Hepatocyte (in vitro differentiated cells): ENCODE measurements at places on chromosomes 5 and 9. TPM values are rescaled to one million over a fixed set of nuclear protein-coding genes. Genes with fewer than 3 reads are reported as not detected.

DNA sequence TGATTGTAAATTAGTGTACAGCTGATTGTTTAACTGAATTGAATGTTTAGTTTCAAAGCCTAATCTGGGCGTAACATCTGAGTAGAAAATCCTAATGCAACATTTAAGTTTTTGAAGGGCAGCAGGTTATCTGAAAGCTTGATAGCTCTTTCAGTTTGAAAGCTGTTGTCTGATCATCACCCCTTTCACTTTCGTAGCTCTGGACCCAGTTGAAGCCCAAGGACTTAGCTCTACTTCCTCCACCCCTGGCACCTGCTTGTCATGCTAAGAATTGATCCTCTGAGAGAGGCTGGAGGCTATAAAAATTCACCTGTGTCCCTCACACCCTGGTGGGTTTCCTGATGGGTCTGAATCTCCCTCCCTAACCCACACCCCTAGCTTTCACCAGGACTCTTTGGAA, 86.0 kb downstream of the ZFAND5 start:
- no peak for DNase-seq

DNA sequence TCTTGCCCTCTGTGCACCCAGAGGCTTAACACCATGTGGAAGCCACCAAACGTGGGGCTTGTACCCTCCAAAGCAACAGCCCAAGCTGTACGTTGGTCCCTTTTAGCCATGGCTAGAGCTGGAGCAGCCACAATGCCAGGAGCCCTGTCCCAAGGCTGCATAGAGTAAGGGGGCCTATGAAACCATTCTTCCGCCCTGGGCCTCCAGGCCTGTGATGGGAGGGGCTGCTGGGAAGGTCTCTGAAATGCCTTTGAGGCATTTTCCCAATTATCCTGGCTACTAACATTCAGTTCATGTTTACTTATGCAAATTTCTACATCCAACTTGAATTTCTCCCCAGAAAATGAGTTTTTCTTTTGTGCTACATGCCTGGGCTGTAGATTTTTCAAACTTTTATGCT, 33.8 kb downstream of the CHSY3 start:
- no peak for DNase-seq

EDIL3 gene
- 18.2 and 21.1 TPM in 2 replicates for polyA plus RNA-seq

FBP1 gene
- polyA plus RNA-seq, result 38.4 and 65.3 TPM in 2 replicates

DNA sequence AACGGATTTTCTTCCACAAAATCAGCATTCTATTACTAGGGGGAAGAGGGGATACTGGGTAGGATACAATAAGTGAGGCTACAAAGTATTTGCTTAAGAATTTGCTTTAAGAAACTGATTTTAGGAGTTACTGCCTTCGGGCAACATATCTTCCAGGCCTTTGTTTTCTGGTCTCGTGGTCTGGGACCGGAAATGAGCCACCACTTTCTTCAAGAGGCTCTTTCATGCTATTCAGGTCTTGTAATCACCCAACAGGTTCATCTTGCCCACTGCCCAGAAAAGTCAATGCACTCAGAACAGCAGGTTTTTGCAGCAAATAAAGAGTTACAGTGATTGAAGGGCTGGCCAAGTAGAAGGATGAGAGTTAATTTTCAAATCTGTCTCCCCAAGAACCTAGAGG, 6.6 kb upstream of the AOPEP start:
- no peak for DNase-seq

HSPA5 gene
- polyA plus RNA-seq, result 829 and 881 TPM in 2 replicates

DNA sequence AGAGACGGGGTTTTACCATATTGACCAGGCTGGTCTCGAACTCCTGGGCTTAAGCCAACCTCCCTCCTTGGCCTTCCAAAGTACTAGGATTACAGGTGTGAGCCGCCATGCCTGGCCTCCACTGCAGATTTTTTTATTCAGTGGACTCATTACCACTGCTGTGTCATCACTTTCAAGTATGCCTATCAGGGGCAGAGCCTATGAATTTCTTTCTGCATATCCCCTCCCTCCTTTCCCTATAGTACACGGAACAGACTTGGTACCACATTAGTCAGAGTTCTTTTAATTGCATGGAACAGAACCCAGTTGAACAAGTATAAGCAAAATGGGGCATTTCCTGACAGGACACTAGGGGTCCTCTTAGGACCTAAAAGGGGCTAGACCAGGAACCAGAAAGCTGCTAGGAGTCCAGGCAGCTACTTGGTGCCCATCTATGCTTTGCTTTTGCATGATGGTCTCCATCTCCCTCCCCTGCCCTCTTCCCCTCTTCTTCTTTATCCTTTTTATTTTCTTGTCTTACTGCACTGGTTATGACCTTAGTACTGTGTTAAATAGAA, 5.8 kb downstream of the BSPRY start:
- DNase-seq, result no peak

LOX gene
- polyA plus RNA-seq, result 216 and 238 TPM in 2 replicates

- no peak for DNase-seq
Measured at GRCh38 chr9:90970608-90971007, 169.0 kb downstream of the SYK start.

DNA sequence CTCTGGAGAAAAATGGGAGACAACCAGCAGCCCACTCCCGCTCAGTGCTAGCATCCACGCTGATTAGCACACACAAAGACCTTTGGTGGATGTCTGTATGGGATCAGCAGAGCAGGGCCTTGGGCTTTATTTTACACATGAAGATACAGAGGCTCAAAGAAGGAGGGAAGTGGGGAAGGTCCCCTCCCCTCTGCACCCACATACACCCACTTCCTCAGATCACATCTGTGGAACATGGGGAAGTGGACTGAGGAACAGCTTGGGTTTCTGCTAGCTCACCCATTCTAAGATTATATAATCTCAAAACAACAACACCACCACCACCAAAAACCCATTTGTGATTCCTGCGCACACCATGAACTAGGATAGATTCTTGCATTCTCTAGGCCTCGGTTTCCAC, 14.0 kb downstream of the GGTA1 start:
- no peak for DNase-seq

GRCh38 chr9:86807367-86807976, 139.8 kb downstream of the GAS1 start:
- peak; percentile 66 for DNase-seq

LPAR1 gene
- polyA plus RNA-seq, result 20.2 and 24.2 TPM in 2 replicates

DNA sequence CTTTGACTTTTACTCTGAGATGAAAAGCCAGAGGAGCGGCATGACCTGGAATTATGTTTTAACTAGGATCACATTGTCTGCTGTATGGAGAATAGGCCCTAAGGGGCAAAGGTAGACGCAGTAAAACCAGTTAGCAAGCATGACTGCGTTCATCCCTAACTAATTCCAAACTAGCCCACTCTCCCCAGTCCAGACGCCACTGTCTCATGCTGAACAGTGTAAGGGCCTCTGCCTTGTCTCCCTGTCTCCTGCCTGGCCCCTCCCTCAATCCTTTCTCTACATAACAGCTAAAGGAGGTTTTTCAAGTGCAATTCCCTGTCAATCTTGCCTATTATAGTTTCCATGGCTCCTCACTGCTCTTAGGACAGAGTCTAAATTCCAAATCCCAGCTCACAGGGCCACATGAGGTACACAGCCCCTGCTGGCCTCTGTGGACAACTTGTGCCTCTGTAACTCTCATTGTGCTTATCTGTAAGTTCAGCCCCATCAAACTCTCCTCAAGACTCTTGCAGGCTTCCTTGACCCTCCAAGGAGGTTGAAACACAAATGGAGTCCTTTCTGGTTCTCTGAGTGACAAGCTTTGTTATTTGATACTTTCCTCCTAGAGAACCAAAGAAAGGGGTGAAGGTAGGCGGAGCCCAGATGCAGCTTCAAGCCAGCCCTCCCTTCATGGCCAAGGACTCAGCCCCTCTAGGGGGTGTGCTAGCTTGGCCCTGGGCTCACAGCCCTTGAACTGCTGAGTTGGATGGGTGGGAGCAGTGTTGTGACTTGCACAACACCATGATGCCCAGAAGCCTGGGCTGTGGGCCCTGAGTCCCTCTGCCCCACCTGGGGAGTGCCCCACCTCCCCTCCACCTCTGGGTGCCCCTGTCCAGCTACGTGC, 16.0 kb upstream of the SLC22A4 start:
- DNase-seq, result peak; percentile 80

GRCh38 chr9:37956904-37957663, 53.2 kb upstream of the SLC25A51 start:
- no peak for DNase-seq

DNA sequence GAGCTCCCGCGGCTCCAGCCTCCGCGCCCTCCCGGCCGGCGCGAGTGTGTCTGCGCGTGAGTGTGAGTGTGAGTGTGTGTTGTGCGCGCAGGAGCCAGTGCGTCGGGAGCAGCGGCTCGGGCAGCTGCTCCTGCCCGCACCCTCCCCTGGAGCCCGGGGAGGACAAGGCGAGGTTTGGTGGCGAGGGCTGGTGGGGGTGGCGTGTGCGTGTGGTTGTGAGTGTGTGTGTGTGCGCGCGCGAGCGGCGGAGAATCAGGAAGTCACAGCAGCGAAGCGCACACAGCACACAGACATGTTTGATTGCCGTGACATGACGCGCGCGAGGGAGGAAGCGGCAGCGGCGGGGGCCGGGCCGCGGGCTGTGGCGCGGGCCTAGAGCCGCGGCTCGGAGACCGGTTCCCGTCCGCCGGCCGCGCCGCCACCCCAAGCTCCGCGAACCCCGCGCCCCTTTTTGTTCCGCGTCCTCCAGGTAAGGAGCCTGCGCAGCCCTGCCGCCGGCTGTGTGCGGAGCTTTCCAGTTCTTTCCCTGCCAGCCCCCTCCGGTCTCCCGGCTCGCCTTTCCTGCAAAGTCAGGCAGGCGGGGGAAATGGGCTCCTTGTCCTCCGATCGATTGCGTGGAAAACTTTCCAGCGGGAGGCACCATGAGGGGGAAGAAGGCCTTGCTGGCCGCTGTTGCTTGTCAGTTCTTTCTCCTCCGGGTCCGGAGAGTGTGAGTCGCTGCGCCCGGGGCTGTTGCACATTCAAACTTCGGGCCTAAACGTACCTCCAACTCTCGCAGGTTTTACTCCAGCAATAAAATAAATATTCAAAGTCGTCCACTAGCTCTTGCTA, 2.4 kb downstream of the SMARCA2 start:
- peak; percentile 82 for DNase-seq

ARHGEF28 gene
- polyA plus RNA-seq, result 3.1 and 3.5 TPM in 2 replicates

- no peak for DNase-seq
Measured at GRCh38 chr5:127358284-127358683, 67.7 kb downstream of the MEGF10 start.

- no peak for DNase-seq
Measured at GRCh38 chr5:6487081-6487480, 38.4 kb downstream of the UBE2QL1 start.

ADRA1B gene
- polyA plus RNA-seq, result 3.5 and 3.8 TPM in 2 replicates

DNA sequence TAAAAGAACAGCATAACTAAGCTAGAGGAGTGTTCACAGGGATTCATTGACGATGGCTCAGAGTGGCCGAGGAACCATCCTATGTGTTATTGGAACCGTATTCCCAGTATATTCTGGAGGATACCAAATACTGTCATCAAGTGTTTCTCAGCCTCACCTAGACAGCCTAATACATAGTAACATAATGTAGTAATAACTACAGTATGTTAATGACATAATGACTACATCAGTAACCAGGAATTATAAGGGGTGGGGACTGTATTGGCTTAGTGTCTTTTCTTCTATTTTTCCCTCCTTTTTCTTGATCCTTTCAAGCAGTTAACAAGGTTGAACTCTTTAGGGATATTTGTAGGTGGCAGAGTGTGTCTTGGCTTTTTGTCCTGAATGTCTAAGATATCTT, 26.6 kb upstream of the C9 start:
- DNase-seq, result no peak

GRCh38 chr5:171137768-171138525, 171.1 kb upstream of the TLX3 start:
- no peak for DNase-seq

DNA sequence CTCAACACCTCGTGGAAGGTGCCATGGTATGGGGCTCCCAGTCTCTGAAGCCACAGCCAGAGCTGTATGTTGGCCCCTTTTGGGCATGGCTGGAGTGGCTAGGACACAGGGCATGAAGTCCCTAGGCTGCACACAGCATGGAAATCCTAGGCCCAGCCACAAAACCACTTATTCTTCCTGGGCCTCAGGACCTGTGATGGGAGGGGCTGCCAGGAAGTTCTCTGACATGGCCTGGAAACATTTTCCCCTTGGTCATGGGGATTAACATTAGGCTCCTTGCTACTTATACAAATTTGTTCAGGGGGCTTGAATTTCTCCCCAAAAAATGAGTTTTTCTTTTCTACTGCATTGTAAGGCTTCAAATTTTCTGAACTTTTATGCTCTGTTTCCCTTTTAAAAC, 2091.2 kb upstream of the ACO1 start:
- no peak for DNase-seq

DNA sequence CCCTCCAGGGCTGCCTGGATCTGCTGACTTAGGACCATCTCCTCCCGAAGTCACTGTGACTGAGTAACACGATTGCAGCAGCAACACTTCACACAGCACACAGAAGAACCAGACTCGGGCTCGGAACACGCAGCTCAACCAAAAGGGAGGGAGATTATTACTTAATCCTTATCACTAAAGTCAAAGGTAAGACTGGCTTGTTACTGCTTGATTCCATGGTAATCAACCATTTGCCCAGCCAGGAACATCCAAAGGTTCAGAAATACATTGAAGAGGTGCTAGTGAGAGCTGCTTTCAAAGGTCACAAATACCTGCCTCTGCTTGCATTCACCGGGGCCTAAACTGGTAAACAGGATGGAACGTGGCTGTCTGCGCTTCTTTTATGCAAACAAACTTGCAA, 7.7 kb downstream of the FBP1 start:
- peak; percentile 23 for DNase-seq

NPR3 gene
- polyA plus RNA-seq, result 3.6 and 6.9 TPM in 2 replicates

DNA sequence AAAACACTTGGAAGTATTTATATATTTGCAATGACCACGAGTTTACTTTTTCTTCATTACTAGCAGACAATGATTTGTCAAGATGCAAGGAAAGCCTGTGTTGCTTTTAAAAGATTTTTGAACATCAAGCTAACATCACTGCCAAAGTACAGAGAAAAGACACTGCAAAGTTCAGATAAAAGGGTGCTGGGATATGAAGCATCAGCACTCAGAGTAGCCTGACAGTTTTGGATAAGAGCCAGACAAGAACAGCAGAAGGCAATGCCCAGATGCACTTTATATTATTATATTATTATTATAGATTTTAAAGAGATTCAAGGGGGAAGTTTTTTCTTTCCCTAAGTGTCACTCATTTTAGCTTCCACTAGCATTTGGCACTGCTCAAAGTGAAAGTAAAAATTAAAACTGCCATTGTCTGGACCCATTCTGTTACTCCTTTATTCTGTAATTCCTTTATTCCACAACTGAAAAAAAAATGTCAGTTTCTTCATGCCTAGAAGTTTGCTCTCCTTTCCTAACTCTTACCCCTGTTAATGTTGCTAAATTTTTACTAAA, 240.6 kb downstream of the EFNA5 start:
- DNase-seq, result no peak

SLC1A1 gene
- 27.7 and 36.1 TPM in 2 replicates for polyA plus RNA-seq
